GM12891 (cell line): ENCODE measurements at places on chromosomes 6 and 20.

- DNase-seq, result no peak
Observed at GRCh38 chr6:67219346-67219745, 1415.7 kb upstream of the ADGRB3 start.

GRCh38 chr6:24535210-24535609, 40.4 kb downstream of the ALDH5A1 start:
- no peak for DNase-seq

DNA sequence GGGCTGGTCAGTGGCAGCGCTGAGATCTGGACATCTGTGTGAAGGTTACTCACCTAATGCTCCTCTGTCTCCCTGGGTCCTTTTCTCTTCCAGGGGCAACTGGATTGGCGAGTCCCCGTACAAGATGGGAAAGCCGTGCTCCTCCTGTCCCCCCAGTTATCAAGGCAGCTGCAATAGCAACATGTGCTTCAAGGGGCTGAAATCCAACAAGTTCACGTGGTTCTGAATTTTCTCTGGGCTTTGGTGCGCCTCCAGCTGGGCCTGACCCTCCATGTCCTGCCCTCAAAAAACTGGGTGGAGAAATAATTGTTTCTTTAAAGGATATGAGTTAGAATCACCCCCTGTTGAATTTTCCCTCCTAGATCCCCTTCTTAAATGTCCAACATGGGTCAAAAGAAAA, 4.9 kb upstream of the HNF4A start:
- DNase-seq, result no peak

GRCh38 chr6:161066511-161066910, 74.9 kb downstream of the MAP3K4 start:
- no peak for DNase-seq

DNA sequence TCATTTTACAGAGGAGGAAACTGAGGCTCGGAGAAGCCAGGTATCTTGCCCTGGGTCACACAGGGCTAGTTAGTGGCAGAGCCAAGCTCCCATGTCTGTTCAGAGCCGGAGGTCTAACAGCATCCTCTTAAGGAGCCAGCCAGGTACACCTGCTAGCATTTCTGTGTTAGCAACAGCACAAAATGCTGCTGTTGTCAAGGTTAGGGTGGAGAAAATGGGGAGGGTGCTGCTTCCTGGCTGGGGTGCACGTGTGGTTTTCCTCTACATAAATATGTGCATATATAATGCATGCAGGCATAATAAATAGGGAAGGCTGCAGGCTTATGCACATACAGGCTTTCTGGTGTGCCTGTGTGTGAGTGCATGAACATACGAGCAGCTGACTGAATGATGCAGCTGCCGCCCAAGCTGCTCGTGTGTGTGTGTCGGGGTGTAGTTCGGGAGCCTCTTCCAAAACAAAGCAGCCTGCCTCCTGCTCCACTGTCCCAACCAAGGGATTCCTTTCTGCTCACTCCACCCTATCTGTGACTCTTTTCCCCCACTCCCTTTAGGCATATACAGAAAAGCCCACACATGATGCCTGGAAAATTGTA, 86.6 kb downstream of the CD40 start:
- DNase-seq, result no peak

- no peak for DNase-seq
Observed at GRCh38 chr20:60581606-60582115, 623.4 kb downstream of the CDH26 start.

DNA sequence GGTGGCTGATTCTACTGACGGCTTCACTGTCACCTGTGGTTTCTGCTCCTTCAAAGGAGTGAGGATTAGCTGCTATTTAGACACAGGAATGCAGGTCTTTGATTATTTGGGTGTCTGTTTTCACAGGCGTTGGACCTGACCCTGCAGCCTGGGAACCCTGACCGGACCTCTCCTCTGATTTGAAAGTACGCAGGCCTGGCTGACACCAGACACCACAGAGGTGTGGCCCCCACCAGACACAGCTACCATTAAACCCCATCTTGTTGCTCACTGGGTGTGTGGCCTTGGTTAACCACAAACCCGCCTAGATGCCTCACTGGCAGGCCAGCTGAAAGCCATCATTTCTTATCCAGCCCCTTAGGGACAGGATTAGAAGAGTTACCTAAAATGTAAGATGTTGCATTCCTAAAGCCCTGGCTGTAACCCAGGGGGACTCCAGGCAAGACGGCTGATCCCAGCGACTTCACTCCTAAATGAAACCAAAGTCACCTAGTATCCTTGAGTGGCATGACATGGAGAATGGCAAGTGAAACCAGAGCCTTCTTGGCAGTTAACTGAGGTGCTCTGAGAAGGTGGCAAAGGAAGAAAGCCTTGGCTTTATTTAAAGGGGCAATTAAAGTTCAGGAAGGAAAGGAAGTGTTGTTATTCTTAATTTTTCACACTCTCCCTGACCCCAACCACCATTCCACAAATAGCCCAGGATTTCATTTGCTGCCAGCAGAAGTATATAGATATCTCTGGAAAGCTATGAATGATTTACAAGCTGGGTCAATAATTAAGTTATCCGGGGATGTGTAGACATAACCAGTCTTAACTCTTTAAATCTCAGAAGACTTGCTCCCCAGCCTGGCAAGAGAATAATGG, 169.9 kb downstream of the QRSL1 start:
- DNase-seq, result no peak

- no peak for DNase-seq
Observed at GRCh38 chr6:28010526-28010925, 53.5 kb downstream of the OR2B6 start.

DNA sequence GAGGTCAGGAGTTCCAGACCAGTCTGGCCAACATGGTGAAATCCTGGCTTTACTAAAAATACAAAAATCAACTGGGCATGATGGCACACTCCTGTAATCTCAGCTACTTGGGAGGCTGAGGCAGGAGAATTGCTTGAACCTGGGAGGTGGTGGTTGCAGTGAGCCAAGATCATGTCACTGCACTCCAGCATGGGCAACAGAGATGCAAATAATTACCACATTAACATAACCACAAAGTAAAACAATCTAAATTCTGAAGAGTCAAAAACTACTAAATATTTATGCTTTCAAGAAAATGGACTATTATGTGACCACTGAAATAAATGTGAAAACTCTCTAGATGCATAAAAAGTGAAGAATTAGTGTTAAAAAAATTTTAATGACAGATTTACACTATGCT, 59.9 kb downstream of the CYP39A1 start:
- no peak for DNase-seq

GRCh38 chr20:33105316-33105924, 26.0 kb downstream of the BPIFB4 start:
- no peak for DNase-seq

GRCh38 chr6:137811916-137812553, 55.0 kb upstream of the TNFAIP3 start:
- DNase-seq, result no peak

DNA sequence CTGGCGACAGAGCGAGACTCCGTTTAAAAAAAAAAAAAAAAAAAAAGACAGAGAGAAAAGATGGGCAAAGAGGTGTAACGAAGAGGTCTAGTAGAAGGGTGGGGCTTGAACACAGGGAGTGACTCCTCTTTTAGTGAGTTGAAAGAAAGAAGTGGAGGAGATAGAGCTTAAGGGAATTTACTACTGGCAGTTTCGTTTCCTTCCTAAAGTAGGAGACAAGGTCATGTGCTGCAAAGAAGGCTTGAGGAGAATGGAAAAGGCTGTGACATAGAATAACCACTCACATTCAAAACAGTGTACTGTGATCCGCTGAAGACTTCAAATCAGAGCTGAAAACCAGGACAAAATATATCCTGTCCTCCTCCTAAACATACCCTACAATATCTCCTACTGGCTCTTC, 63.8 kb upstream of the EIF2S2 start:
- no peak for DNase-seq

GRCh38 chr6:168095716-168096250, 16.8 kb upstream of the FRMD1 start:
- no peak for DNase-seq

DNA sequence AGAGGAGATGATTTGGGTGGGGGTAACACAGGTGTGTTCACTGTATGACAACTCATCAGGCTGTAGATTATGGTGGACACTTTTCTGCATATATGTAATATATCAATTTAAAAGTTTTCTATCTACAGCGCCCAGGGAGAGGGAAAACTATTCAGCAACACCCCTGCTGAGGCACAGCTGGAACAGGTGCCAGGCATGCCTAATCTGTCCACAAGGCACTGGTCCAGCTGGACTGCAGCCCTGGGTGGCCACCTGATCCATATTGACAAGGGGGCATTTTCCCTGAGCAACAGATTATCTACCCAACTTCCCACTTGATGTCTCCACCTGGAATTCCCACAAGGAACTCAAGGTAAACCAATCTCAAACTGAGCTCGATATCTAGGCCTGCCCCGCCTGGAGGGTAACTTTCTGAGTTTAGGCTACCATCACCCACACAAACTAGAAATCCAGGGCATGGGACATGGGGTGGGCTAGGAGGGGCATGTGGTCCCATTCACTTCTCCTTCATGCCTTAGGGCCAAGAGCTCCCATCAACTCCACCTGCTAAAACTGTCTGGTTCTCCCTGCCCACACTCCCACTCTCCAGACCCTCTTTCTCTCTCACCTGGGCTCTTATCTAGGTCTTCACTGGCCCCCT, 4.6 kb downstream of the SLC22A16 start:
- DNase-seq, result no peak

- no peak for DNase-seq
Observed at GRCh38 chr6:31157513-31158139, at the start of gene CCHCR1. Gene CCHCR1 (minus strand): TSS chr6:31157802. CDS start chr6:31157600, 202 bp downstream.

GRCh38 chr20:33261465-33261864, 21.5 kb upstream of the BPIFB1 start:
- DNase-seq, result no peak
